ENCODE measurements at places on chromosomes 6 and 20.

DNA sequence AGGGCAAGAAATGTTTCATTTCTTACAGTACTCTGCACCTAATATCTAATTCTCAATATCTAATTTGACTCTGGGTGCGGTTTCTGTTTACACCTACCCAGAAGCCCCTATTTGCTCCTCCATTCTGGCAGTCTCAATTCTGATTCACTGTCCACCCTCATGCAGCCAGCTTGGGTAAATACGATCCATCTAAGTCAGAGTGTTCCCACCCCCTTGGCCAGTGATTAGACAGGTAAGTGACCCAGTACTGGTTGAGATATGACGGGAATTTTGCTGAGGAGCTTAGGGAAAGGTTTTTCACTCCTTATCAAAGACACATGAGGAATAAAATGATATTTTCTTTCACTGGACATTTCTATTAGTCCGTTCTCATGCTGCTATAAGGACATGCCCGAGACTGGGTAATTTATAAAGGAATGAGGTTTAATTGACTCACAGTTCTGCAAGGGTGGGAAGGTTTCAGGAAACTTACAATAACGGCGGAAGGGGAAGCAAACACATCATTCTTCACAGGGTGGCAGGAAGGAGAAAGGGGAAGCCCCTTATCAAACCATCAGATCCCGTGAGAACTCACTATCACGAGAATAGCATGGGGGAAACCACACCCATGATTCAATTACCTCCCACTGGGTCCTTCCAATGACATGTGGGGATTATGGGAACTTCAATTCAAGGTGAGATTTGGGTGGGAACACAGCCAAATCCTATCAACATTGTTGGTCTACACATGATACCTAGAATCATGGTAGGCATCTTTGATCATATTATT lies 29.4 kb downstream of the GLO1 start:
- no peak for DNase-seq

- no peak for DNase-seq
Observed at GRCh38 chr6:84260196-84260595, 32.8 kb upstream of the CEP162 start.

GRCh38 chr20:61614706-61615100 lies 362.6 kb downstream of the CDH4 start:
- no peak for DNase-seq

DNA sequence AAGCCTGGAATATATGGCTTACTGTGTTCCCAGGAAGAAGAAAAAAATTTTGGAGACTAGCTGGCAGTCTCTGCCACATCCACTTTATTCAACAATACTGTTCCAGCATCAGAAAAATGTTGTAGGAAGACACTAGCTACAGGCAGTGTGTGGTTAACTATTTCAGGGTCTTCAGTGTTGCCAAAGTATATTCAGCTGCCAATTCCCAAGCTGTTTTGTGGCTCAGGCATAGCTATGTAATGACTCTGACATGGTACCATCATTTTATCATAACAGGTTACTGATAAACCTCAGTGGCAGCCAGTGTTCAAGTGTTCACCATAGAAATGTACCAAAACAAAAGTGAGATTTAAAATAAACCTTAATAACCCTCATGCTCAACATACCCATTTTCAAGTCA lies 503.1 kb downstream of the ADGRB3 start:
- no peak for DNase-seq

- no peak for DNase-seq
Observed at GRCh38 chr20:20946122-20946759, 159.9 kb downstream of the LINC00237 start.

GRCh38 chr6:162289972-162290371 lies 437.6 kb downstream of the PRKN start:
- no peak for DNase-seq
